ENCODE measurements at places on chromosomes 12 and 14. TPM values are rescaled to one million over a fixed set of nuclear protein-coding genes. Genes with fewer than 3 reads are reported as not detected.

Gene CARMIL3
- 1.1 TPM for total RNA-seq

Gene ST8SIA1
- total RNA-seq, result not detected

Gene SLC6A15
- total RNA-seq, result 90.1 TPM

Gene EAPP
- total RNA-seq, result 50.0 TPM

Gene ADAMTS20
- 0.09 TPM for total RNA-seq

Gene DPY19L2
- 2.4 TPM for total RNA-seq

Gene SLC8A3
- total RNA-seq, result not detected

Gene DDX51
- total RNA-seq, result 11.3 TPM

Gene ETFBKMT
- 1.0 TPM for total RNA-seq

Gene GCN1
- total RNA-seq, result 67.3 TPM

Gene GDF3
- not detected for total RNA-seq

Gene LBHD2
- total RNA-seq, result not detected

Gene HOXC11
- total RNA-seq, result 0.42 TPM

Gene SLC4A8
- 0.29 TPM for total RNA-seq

Gene TOMM20L
- not detected for total RNA-seq

Gene RPS26
- 314 TPM for total RNA-seq

Gene RDH5
- total RNA-seq, result 3.0 TPM

Gene SERPINA5
- total RNA-seq, result not detected

Gene RERGL
- not detected for total RNA-seq

Gene B3GNT4
- total RNA-seq, result 0.35 TPM

Gene CCDC175
- 0.12 TPM for total RNA-seq

Gene CLEC7A
- not detected for total RNA-seq

Gene SRRM4
- not detected for total RNA-seq

Gene OR6J1
- total RNA-seq, result not detected

Gene TSHR
- not detected for total RNA-seq

Gene BEGAIN
- total RNA-seq, result 40.0 TPM

Gene PRH1
- total RNA-seq, result 4.0 TPM

Gene TPPP2
- total RNA-seq, result not detected

Gene ABCD4
- 26.2 TPM for total RNA-seq

Gene CCDC38
- 0.89 TPM for total RNA-seq

Gene AKT1
- total RNA-seq, result 83.9 TPM

Gene LRTM2
- not detected for total RNA-seq

Gene PTGER2
- 0.42 TPM for total RNA-seq

Gene ZBTB42
- 3.1 TPM for total RNA-seq

Gene DEPDC4
- 3.3 TPM for total RNA-seq

Gene GSG1
- not detected for total RNA-seq

All from NCI-H460 (cell line).